ENCODE measurements at places on chromosomes 2 and 18.

DNA sequence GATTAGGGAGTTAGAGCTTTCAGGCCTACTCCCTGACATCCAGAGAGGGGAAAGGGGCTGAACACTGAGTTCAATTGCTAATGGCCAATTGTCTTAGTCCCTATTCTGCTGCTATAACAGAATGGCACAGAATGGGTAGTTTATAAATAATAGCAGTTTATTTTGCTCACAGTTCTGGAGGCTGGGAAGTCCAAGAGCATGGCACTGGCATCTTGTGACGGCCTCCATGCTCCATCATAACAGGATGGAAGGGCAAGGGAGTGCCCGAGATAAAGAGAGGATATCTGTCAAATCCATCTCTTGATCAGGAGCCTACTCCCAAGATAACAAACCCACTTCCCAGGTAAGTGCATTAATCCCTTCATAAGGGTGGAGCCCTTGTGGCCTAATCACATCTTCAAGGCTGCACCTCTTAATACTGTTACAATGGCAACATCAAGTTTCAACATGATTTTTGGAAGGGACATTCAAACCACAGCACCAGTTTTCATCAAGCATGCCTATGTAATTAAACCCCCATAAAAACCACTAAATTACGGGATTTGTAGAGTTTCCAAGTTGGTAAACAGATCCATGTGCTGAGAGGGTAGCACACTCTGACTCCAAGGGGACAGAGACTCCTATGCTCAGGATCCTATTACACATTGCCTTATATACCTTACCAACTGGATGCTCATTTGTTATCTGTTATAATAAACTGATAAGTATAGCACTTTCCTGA is 44.6 kb downstream of the BAZ2B start:
- DNase-seq: no peak

GRCh38 chr2:46470114-46470628 is 9.2 kb upstream of the TMEM247 start:
- DNase-seq: no peak

GRCh38 chr2:11562476-11562875 is 28.6 kb downstream of the GREB1 start:
- no peak for DNase-seq

DNA sequence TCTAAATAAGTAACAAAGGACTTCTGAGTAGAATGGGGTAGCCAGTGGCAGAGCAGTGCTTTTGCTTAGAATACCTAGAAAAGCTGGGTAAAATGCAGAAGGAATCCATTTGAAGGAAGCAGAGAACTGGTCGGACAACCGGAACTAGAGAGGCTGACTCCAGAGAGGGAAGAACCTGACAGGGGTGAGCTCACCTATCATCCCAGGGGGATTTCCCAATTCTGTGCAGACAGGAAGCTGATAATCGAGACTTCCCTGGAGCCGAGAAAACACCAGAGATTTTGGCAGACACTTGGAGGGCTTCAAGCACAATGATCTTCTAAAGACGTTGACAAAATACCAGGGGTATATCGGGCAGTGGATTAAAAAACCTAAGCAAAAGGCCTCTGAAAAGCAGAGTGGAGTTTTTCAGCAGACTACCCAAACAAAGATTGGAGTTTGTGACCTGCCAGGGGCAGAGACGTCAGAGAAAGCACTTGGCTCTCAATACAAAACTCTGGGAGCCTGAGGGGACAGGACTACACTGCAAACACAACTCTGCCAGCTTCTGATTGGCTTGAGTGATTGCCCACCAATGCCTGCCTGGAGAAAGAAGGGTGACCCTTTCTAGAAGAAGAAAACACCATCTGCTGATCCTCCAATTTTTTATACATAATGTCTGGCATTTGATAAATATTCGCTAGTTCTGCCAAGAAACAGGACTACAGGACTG is 67.5 kb upstream of the TTN start:
- no peak for DNase-seq

DNA sequence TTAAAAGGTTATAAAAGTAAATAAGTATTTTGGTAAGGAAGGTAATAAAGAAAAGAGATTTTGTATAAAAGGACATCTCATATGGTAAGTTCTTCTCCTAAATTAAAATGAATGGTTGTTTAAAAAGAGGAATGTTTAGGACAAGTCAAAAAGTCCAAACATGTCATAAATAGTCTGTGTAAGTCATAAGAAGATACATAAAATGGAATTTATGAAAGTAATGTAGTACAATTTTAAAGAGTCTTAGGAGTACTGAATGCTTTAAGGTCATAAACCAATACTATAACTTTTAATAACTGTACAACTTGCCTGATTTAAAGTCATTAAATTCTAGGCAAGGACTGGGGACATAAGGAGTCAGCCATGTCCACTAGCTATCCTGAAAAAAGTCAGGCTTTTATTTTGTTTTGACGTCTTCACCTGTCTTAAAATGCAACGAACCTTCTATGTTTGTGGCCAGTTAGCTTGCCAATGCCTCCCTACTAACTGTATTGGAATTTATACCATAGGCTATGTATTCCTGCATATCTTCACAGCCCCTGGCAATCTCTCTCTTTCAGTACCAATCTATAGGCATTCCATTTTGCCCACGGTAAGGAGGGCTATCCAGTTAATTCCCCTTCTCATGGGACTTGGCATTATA is 312.3 kb upstream of the LRRTM4 start:
- peak; percentile 7 for DNase-seq

Measured in NCI-H82 (cell line).